ENCODE measurements at places on chromosomes 2 and 18.

DNA sequence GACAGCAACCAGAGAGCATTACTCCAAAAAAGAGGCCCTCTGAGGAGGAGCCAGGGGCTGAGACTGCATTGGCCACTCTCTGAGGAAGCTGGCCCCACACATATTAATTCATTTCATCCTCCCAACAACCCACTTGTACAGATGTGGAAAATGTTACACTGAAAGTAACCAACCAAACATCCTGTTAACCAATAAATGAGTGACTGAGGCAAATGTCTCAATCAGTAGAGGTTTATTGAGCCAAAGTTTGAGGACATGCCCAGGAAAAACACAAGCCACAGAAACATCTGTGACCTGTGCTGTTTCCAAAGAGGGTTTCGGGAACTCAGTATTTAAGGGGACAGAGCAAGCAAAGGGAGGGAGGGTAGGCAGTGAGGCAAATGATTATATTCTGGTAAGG, 53.0 kb downstream of the SKA1 start:
- DNase-seq = no peak

- DNase-seq = no peak
Observed at GRCh38 chr2:25388491-25388890, 46.8 kb upstream of the DNMT3A start.

DNA sequence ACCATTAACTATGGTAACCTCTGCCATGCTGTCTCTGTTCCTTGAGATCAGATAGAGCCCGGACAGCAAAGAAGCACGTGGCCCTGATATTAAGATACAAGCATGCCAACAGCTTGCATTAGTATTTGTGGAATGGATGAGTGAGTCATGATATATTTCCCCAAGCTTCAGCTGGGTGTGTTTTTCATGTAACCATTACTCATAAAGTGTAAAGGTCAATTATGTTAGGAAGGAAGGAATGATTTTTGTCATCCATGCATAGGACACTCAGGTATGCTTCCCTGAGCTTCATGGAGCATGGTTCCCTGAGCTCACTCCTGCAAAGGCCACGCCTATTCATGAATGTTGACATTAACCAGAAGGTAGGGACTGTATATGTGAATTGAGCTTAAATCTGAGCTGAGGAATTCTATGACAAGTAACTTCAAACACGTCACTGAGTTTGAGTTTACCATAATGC, 74.6 kb downstream of the ARL4C start:
- peak; percentile 75 for DNase-seq

DNA sequence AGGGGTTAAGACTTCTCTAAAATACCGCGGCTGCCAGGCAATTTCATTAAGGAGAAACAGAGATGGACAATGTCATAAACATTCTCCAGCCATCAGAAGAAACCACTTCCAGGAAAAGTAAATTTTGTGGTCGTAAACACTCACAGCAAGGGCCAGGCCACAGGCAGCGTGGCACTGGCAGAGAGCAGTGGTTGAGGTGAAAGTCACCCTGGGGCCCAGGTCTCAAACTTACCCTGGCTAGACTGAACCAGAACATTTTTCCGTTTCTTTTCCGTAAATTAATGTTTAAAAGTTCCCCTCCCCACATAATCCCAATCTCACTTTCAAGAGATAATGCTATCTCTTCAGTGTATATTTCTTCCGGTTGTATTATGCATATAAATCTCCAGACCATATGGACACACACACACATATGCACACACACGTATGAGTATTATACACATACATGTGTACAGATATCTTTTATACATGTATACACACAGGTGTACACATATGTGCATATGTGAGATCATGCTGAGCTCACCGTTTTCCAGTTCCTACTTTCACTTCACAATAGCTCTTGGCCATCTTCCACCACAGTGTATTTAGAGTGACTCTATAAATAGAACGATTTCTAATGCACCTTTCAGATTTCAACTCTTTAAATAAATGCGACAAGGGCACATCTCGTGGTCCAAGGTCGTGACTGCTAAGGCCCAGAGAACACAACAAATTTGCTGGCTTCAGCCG, 90.1 kb downstream of the MALT1 start:
- no peak for DNase-seq

Data from AG08396 (cell line).